WTC11 (cell line): ENCODE measurements at places on chromosomes 11 and 22.
A peak's percentile ranks its signal among the peaks of the same experiment; 100 is the strongest.

GRCh38 chr11:6932145-6932544 lies 5.9 kb downstream of the ZNF215 start:
- DNase-seq: no peak

DNA sequence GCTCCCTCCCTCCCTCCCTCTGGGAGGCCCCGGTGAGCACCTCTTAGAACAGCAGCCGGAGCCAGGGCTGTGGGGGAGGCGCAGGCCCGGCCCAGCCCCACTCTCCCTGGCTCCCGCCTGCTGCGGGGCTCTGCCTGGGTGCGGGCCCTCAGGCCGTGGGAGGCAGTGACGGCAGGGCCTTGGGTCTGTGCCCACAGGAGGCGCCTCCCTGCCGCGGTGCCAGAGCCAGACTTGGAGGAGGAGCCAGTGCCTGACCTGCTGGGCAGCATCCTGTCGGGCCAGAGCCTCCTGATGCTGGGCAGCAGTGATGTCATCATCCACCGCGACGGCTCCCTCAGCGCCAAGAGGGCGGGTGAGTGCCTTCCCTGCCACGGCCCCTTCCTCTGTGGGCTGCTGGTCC lies 9.5 kb downstream of the IRF7 start:
- no peak for DNase-seq

DNA sequence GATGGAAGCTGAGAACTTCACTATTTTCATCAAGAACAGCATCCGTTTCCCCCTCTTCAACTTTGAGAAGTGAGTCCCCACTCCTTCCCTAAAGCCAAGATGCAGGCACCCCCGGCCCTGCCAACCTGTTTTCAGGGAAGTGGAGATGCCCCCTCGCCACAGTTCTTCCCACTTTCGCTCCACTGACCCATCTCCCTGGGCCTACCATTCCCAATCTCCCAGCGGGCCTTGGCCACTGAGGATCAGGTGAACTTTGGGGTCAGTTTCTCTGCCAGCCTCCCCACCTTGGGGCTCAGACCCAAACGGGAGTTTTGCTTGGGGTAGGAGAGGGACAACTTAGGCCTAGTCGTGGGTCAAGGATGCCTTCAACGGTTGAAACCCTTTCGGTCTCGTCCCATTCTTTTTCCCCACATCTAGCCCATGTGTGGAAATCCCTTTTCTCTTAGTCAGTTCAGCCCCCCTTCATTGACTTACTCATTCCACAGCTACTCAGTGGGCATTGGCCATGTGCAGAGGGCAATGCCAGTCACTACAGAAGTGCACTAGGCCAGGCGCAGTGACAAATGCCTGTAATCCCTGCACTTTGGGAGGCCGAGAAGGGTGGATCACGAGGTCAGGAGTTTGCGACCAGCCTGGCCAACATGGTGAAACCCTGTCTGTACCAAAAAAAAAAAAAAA lies 10.6 kb downstream of the P2RX3 start:
- no peak for DNase-seq

DNA sequence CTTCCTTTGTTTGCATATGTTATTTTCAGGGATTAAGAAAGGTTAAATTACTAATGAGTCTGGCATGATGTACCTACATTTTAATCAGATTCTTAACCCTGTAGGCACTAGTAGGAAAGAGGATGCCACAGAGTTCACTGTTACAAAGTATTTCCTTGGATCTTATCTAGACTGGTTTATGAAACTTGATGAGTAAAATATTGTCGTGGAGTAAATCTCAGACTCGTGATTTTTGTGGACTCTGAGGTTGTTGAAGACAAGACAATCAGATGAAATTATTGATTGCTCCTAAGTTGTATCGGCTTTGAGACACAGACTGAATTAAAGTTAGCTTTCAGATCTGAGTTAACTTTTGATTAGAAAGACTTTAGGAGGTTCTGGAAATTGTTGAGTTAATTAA lies 6.0 kb downstream of the KMT2A start:
- no peak for DNase-seq

DNA sequence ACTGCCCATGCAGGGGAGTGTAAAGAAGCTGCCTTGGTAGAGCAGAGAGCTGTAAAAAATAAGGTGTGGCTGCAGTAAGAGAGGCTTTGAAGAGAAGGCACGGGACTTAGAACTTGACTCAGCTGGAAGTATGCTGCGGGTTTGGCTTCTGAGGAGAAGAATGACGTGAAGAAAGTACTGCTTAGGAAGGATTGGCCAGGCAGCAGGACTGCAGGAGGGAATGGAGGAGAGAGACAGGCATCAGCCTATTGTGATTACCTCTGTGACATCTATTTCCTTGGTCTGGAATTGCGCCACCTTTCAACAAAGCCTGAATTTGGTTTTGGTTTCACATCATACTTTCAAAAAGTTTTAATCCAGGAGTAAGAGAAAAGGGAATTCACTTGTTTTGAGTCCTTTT lies 22.5 kb downstream of the PRRG4 start:
- no peak for DNase-seq

DNA sequence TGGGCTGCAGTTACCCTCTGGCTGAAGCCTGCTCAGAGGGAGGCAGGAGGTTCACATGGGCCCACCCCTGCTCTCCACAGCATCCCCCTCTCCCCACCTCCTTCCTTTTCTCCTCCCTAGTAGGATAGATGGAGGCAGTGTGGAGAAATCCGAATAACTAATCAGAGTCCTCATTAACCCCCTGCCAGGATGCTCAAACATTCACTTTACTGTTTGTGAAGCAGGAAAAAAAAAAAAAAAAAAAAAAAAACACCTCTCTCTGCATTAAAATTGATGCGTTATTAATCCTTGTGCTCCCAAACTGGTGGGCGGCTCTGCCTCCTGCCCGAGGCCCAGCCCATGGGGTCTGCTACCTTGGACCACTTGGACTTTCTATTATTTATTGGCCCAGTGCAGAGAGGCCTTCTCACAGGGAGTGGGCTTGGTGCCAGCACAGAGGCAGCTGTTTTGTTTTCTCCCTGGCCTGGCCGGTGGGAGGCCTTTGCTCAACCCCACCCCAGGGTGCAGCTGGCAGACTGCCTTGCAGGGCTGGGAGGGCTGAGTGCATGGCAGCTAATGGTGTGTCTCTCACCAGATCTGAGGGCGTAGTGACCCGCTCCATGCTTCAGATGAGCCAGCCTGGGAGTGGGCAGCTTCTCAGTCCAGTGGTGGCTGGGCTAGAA lies 150.7 kb downstream of the PKNOX2 start:
- no peak for DNase-seq

GRCh38 chr11:14179116-14179820 lies 179.7 kb downstream of the RRAS2 start:
- DNase-seq: no peak

GRCh38 chr22:44839721-44840120 lies 87.3 kb downstream of the ARHGAP8 start:
- DNase-seq: no peak

- DNase-seq: no peak
Measured at GRCh38 chr11:120182372-120182771, 28.5 kb upstream of the OAF start.

DNA sequence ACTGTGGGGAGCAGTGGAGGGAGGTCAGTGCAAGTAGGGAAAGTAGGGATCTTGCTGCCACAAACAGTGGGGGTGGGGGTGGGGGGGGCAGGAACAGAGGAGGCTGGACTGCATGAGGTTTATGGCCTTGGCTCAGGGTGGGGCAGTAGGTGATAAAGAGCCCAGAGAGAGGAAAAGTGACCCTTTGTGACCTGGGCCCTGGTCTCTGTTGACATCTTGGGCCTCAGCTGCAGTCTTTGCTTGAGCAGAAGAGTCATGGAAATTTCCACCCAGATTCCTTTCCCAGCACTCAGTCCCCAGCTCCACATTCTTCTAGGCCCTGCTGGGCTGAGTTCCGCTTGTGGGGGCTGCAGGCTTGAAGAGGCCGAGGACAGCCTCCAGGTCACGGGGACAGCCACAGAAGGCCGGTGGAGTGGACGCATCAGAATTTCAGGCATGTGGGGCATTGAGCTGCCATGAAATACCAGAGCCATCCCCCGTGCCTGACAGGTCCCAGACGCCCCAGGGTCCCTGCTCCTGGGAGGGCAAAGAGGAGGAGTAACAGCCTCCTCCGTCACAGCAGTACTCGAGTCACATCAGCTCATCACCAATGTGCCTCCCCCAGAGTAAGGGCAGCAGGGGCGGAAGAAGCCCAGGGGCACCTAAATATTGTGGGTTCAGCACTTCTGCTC lies 9.7 kb upstream of the MALAT1 start:
- peak; percentile 79 for DNase-seq

DNA sequence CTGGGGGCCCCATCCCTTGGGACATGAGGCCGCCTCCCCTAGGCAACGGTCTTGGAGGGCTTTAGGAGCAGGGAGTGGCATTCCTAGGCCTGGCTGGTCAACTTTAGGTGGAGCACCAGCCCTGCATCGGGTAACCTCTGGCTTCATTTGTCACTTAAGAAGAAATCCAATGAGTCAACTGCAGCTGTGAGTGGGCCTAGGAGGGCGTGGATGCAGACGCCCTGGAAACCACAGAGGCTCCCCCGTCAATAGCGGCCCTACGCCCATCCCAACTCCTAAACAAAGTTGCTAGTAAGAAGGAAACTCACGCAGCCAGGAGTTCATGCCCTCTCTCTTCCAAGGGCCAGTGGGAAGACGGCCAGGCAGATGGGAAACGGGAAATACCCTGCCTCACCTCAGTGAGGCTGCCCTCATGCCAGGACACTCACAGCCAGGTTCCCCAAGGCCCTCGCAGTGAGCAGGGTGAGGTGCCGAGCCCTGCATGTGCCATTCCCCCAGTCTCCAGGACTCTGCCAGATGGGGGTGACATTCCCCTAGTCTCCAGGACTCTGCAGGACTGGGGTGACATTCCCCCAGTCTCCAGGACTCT lies 20.8 kb downstream of the BID start:
- no peak for DNase-seq

GRCh38 chr11:66950112-66950535 lies 8.1 kb downstream of the PC start:
- DNase-seq: peak; percentile 27

DNA sequence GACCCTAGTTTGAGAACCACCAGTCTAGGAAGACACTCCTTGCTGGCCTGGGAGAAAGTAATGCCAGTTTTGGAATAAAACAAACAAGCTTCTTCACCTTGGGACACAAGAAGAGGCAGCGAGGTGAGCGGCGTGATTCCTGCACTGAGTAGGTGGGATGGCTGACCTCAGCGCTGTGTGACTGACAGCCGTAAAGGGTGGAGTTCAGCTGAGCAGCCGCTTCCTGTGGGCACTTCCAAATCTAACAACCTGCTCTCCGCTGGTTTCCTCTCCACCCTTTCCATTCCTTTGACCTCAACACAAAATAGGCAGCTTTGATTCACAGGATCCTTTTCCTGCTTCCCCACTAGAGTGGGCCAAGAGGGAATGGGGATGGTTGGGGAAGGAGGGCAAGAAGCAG lies 45.8 kb downstream of the PC start:
- no peak for DNase-seq

DNA sequence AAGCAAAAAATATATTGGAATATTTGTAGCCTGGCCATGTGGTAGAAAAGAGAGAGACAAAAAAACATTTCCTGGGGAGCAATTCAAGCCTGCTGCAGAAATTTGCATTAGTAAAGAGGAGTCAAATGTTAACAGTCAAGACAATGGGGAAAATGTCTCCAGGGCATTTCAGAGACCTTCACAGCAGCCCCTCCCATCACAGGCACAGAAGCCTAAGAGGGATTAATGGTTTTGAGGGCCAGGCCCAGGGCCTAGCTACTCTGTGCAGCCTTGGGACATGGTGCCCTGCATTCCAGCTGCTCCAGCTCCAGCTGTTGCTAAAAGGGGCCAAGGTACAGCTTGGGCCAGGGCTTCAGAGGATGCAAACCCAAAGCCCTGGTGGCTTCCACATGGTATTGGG lies 46.8 kb downstream of the PGR start:
- DNase-seq: no peak

DNA sequence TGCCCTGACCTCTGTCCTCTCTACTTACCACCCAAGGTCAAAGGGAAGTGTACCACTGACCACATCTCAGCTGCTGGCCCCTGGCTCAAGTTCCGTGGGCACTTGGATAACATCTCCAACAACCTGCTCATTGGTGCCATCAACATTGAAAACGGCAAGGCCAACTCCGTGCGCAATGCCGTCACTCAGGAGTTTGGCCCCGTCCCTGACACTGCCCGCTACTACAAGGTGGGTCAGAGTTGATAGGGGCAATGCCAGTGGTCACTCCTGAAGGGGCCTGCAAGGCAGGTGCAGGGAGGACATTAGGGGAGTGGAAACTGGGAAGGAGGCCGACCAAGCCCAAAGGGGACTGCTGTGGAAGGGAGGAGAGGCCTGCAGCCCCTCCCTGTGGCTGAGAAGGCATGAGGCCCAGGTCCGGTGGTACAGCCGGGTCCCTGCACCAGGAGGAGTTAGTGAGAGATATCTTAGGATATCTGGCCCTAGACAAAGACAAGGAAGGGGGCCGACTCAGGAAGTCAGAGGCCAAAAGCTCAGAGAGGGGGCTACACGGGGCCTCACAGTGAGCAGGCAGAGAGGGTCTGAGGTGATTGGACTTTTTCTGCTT lies 17.9 kb downstream of the POLR3H start:
- peak; percentile 27 for DNase-seq

- DNase-seq: no peak
Measured at GRCh38 chr22:20109411-20110358, 6.2 kb upstream of the RANBP1 start.

DNA sequence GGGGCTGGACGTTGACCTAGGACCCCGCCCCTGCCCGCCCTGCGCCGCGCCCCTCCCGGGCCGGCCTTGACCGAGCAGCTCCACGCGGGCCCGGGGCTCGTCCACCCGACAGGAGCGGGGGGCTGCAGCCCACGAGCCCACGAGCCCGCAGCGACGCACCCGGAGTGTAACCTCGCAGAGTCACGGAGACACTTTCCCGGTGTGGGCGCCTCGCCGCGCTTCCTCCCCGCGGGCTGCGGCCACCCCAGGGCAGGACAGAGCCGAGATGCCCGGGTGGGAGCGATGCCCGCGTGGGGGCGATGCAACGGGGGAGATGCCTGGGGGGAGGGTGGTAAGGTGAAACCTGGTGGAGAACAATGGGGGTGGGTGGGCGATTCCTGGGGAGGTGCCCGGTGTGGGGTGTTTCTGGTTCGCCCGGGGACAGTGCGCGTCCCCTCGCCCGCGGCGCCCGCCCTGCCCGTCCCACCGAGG lies 4.9 kb upstream of the ZBED4 start:
- no peak for DNase-seq
